ENCODE measurements at places on chromosomes 2 and 18.

DNA sequence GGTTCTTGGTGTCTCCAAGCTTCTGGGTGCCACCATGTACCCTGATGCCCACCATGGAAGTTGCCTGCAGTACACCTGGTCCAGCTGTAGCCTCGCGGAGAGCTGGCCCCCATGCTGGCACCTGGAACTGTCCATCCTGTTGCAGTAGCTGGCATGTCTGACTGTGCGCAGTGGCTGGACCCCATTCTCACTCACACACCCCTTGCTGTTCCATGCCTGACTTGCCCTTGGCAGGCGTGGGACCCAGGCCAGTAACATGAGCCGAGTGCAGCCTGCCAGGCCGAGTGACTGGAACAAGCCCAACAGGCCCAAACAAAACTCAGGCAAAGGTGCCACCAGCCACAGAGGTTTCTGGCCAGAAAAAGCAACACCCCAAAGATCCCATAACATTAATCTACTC is 73.8 kb downstream of the NEURL3 start:
- no peak for DNase-seq

- no peak for DNase-seq
These were observed 362.2 kb upstream of the NXPH2 start for GRCh38 chr2:139142252-139142880.

DNA sequence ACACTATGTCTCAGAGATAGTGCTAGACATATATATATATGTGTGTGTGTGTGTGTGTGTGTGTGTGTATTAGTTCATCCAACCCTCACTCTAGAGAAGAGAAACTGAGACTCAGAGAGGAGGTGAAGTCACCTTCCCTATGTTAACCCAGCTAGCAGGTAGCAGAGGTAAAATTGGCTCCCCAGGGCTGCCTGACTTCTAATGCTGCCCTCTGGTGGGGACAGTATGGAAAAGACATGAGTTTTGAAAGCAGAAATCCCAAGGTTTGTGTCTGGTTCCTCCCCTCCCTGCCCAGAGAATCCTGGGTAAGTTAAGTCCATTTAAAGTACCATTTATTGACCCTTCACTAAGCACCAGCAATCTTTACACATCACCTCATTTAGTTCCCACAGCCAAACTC is 137.7 kb downstream of the THNSL2 start:
- DNase-seq = no peak

DNA sequence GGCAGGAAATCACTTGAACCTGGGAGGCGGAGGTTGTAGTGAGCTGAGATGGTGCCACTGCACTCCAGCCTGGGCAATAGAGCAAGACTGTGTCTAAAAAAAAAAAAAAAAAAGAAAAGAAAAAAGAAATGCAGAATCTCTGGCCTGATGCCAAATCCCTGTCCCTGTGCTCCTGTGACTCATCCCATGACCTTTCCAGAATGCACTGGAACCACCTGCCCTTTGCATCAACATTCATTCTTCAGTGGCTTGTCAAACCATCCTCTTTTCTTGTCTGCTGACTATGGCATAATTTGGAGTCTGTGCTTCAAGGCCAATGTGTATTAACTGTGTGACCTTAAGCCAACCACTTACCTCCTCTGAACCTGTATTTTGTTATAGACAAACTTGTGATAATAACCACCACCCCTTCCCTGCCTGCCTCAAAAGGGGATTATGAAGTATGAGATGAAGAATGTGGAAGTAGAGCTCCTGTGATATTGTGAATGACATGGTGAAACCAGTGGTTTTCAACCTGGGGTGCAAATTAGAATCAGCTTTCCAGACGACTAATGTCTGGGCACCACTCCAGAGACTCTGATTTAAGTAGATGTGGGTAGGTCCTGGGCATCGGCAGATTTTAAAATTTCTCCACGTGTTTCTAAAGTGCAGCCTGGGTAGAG is 189.3 kb downstream of the CLIP4 start:
- no peak for DNase-seq

GRCh38 chr2:201280191-201281040 is 20.1 kb downstream of the CASP8 start:
- no peak for DNase-seq

DNA sequence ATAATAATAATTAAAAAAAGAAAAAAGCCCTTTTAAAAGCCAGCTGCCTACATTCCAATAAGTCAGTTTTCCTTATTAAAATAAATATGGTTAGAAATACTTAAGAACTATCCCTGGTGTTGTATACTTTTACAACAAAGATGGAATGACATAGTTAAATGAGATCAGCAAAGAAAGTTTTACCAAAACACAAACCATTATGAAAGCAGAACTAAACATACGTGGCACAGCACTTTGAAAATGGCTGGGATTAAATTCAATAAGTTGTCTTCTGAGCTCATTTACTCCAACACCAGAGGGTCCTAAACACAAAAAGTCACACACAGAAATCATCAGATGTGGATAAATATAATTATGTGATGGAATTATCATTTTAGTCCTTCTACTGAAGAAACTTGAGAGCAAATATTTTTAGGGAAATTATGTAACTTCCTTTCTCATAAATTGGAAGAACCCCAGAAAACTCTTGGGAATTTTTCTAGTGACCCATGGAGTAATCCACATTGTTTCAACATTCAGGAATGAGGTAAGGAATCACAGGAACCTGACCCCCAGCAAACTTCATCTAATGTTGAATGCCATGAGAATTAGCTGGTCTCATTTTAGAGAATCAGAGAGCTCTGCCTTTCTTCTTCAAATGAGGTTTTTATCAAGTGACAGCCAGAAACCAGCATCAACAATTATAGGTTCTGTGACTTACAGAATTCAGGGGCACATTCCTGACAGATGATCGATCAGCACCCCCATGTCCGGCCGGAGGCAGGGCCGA is 11.5 kb upstream of the TMEM237 start:
- no peak for DNase-seq

DNA sequence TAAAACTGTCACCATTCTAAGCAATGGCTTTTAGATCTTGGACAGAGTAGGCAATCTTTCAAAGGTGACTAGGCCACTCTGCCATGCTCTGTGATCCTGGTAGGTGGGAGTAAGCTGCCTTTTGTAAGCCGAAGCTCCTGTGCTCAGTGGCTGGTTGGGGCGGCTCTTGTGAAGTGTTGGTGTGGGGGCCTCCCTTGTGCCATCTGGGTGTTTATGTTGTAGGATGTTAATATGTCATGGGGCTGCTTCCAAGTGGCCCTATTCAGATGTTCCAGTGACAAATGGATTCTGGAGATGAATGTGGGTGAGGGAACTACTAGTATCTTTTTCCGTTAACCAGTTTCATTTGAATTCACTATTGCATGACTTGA is 116.8 kb upstream of the SPRED2 start:
- no peak for DNase-seq

DNA sequence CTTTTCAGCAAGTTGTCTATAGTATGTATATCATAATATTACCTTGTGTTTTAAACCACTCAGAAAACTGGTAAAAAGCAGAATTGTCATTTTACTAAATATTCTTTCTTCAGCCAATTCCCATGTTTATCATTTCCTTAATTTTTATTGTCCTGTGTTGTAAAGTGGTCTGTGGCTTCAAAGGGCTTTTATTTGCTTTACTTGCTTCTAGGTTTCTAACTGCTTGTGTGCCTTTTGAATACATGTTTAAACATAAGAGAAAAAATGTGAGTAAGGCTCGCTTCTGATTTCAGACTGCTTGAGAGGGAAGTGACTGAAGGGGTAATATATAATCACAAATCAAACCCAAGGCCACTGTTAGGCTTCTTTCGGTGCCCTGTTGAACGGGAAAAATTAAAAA is 407.5 kb upstream of the NRP2 start:
- DNase-seq = no peak

Measured in right lobe of liver (tissue), 6 donors.